ENCODE measurements at places on chromosomes 7 and 10. TPM values are rescaled to one million over a fixed set of nuclear protein-coding genes. Genes with fewer than 3 reads are reported as not detected.

GRCh38 chr7:115635876-115636275, 394.7 kb downstream of the TFEC start:
- H3K36me3 ChIP-seq: no peaks in the 10 kb centered on the region
- no peak for DNase-seq
- H3K27ac ChIP-seq: no peak overlapping the region
- H3K4me3 ChIP-seq: no peak overlapping the region
- no peaks in the 10 kb centered on the region for H3K4me1 ChIP-seq
- H3K27me3 ChIP-seq: no peaks in the 10 kb centered on the region

DNA sequence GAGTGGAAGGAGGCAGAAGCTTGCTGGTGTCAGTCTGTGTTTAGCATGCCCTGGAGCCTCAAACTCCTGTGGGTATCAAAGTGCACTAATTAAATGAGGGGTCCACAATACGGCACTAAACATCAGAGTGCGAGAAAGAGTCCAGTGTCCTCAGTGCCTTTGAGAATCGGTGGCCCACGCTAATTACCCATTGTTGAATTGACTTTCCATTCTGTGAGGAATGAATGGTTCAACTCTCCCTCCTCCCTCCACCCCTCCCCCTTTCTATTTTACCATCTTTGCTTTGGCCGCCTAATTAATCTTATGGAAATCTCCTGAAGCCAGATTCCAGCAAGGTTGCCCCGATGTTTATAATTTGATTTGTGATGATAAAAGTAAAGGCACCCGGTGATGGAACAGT, 217.8 kb downstream of the TFEC start:
- H3K27ac ChIP-seq: no peak overlapping the region
- DNase-seq: no peak
- no peak overlapping the region for H3K4me3 ChIP-seq
- H3K27me3 ChIP-seq: no peaks in the 10 kb centered on the region

DNA sequence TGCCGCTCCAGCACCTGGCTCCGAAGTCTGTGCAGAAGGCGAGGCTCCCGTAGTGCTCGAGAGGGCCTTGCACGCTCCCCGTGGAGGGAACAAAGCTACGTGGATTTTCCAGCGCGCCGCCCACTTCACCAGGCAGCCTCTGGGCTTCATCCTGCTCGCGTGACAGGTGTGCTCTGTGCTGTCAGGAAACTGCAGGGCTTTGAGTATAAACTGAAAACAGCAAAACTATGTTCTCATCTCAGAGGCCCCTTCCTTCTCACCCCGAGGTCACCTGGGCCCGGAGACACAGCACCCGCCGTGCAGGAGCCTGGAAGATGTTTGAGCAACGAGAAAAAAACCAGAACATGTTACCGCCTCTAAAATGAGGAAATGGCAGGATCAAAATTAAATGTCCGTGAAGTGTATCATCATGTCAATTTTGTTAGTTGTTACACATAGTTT, 17.6 kb upstream of the GPR146 start:
- DNase-seq: no peak
- H3K4me3 ChIP-seq: peak overlapping the region; percentile 45
- H3K4me1 ChIP-seq: peaks cover 25% of the 10 kb centered on the region
- H3K27ac ChIP-seq: no peak overlapping the region
- peaks cover 9% of the 10 kb centered on the region for H3K36me3 ChIP-seq

Gene HOXA1
- total RNA-seq: 0.30 TPM
